Hematopoietic multipotent progenitor cell treated with erythropoietin and hydrocortisone succinate and interleukin-3 and kit ligand, for 8 days (in vitro differentiated cells): ENCODE measurements at places on chromosomes 5 and 9.

- no peak for DNase-seq
These were observed 176.2 kb downstream of the COL23A1 start for GRCh38 chr5:178413988-178414387.

DNA sequence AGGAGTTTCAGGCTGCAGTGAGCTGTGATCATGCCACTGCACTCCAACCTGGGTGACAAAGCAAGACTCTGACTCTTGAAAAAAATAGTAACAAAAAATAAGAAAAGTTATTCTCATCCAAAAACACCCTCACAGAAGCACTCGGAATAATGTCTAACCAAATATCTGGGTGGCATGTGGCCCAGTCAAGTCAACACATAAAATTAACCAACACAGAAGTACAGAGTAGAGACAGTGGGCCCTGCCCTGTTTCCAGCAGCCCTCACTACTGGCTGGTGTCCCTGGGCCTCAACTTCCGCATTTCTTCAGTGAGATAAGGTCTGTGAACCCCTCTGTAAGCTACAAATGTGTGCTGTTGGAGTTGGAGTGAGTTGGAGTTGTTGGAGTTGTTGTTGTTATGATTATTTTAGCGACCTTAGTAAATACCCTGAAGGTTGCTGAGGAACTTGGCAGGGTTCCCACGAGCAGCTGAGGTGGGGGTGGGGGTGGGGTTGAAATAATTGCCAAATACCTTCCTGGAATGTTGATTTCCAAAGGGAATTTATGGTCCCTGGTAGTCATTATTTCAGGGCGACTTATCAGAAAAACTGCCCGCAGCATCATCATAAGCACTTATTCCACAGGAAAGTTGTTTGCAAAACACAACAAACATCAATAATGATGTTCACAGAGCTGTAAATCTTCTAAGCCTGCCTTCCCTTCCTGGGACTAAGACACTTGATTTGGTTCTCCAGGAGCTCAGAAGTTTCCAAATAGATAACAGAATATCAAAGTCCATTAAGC lies 30.2 kb downstream of the C5orf15 start:
- DNase-seq = peak; percentile 78

GRCh38 chr5:126852091-126852571 lies 75.2 kb downstream of the LMNB1 start:
- no peak for DNase-seq

GRCh38 chr9:14097215-14097614 lies 216.7 kb downstream of the NFIB start:
- DNase-seq = no peak

DNA sequence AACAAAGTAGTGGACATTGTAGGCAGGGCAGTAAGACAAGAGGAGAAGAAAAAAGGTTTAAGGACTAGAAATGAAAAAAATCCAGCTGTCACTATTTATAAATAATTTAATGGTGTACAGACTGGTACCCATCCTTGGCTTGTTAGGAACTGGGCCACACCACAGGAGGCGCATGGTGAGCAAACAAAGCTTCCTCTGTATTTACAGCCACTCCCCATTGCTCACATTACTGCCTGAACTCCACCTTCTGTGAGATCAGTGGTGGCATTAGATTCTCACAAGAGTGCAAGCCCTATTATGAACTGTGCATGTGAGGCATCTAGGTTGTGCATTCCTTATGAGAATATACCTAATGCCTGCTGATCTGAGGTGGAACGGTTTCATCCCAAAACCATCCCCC lies 62.6 kb upstream of the DMAC1 start:
- DNase-seq = no peak

DNA sequence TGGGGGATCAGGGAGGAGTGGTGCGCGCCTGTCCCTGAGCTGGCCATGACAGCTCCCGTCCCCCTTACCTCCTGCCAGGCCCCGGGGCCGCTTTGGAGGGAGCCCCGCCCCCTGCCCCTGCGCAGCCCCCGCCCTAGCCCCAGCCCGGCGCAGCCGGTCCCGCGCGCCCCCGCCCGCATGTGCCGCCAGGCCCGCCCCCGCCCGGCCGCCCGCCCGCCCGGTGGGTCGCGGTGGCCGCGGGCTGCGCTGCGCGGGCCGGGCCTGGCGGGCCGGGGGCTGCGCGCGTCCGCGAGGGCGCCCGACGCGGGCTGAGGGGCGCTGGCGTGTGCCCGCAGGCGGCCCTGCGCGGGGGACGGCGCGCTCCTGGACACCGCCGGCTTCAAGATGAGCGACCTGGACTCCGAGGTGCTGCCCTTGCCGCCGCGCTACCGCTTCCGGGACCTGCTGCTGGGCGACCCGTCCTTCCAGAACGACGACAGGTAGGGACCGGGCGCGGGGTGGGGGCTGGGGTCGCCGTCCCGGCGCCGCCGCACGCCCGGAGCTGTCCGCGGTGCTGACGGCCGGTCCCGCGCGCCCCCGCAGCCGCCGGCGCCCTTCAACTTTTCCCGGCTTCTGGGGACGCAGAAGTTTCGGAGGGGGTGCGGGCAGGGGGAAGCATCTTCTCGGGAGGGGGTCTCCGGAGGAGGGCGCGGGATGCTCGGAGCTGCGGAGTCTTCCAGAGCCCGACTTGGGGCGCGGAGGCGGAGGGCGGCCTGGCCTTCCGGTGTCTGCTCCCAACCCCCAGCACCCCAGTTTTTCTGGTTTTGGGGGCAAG lies 12.5 kb downstream of the KCNT1 start:
- DNase-seq = no peak

DNA sequence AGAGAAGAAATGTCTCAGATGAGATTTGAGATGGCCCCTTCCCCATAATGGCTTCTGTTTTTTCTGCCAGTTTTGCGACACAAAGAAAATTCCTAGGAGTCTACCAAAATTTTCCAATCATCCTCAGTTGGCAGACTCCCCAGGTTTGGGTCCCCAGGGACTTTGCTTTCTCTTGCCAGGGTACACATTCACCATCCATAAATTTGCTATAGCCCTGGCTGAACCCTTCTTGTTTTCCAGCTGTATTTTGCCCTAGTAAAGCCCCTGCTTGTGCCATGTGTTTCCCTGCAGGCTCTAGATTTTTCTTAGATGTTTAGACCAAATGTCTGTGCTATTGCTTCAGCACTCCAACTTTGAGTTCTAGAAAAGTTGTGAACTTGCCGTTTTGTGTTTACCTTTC lies 283.2 kb downstream of the ANXA1 start:
- no peak for DNase-seq

GRCh38 chr9:125527471-125528002 lies 179.5 kb downstream of the MAPKAP1 start:
- no peak for DNase-seq

DNA sequence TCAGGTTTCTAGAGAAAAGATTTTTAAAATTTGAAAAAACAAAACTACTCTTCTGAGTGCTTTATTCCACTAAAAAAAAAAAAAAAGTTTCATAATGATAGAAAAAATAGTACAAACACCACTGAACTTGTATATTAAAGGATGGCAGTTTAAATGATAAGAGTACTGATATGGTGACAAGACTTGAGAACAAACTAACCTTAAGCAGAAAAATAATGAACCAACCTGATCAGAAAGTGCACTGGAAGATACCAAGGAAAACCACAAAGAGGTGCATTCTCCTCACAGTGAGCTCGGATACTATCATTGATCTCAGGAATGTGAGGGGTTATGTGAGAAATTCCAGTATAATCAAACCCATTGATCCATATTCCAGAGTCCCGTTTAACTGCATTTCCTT lies 34.3 kb downstream of the ERMP1 start:
- no peak for DNase-seq

GRCh38 chr9:31519011-31519410 lies 865.4 kb upstream of the ACO1 start:
- no peak for DNase-seq
